ENCODE measurements at places on chromosomes 4 and X.
A peak's percentile ranks its signal among the peaks of the same experiment; 100 is the strongest.

DNA sequence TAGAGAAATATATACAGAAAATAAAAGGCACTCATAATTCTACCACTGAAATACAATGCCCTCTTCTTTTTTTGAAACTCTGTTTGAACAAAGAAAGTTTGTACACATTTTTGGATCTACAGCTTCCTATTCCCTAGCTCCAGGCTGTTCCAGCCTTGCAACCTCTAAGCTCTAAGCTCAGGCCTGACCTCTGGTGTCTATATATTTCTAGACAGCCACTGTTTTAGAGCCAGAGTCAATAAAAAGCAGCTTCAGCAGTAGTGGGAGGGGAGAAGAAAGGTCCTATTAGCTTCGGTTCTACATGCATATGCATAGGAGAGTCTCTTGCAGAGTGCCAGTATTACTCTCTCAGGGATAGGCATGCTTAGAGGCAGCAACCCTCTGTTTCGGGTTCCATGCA, 39.7 kb downstream of the CLDN2 start:
- DNase-seq = peak; percentile 44

- DNase-seq = no peak
These were observed 11.5 kb downstream of the ETNPPL start for GRCh38 chr4:108751321-108751720.

DNA sequence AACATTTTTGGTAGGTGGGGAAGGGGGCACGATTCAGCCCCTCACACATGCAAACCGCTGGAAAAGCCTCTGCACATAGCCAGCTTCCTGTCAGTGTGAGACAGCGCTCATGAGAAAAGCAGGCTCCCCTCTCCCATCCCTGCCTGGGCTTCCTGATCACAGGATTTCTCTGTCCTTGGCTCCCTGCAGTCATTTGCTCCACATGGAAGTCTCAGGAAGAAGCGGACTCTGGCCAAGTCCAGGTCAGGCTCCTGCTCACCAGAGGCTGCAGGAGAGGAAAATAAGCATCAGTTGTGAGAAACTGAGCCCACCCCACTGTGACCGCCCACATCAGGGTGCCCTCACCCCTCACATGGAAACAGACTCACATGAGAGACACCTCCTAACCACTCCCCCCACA, 664.3 kb upstream of the TENM3 start:
- DNase-seq = no peak

- DNase-seq = no peak
These were observed 33.9 kb downstream of the NELFA start for GRCh38 chr4:1974840-1975239.

DNA sequence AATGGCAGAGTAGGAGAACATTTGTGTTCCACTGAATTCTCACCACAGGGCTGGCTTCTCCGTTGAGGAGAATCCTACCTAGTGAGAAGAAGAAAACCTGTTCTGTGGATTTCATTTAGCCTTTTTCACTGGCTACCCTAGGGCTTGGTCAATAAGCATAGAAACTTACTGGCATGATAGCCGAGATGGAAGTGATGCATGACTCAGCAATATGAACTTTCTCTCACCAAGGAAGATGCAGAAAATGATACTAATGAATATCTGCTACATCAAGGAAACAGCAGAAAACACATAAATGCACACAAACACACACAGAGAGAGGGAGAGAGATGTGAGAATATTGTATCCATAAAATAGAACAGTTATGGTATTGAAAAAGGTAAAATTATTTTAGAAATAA, 216.3 kb downstream of the HHIP start:
- no peak for DNase-seq

GRCh38 chrX:106484233-106484632, 127.5 kb upstream of the RADX start:
- no peak for DNase-seq

DNA sequence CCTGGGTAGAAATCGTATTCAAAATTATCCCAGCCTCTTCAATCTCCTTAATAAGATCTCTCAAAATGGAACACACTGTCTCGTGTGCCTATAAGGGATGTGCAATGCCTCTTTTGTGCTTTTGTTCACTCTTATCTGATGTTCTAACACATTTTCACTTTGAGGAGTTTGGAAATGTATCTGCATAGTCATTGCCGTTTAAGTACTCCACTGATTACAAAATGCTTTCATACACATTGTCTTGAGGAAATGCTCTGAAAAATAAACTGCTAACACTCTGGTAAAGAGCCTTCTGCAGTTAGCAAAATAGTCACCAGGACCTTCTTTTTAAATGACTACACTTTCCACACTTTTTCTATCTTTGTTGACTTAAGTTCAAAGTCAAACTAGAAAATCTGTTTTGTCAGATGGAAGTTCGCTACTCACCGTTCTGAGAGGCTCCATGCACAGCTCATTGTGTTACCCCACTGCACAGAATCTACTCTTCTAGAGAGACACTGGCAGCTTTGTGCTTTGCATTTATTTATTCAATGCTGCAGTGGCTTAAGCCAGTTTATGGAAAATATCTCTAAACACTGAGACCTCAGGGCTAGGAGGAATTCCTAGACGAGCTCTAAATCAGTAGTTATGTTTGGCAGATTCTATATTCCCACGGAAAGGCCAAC, 159.0 kb downstream of the CHIC2 start:
- no peak for DNase-seq

DNA sequence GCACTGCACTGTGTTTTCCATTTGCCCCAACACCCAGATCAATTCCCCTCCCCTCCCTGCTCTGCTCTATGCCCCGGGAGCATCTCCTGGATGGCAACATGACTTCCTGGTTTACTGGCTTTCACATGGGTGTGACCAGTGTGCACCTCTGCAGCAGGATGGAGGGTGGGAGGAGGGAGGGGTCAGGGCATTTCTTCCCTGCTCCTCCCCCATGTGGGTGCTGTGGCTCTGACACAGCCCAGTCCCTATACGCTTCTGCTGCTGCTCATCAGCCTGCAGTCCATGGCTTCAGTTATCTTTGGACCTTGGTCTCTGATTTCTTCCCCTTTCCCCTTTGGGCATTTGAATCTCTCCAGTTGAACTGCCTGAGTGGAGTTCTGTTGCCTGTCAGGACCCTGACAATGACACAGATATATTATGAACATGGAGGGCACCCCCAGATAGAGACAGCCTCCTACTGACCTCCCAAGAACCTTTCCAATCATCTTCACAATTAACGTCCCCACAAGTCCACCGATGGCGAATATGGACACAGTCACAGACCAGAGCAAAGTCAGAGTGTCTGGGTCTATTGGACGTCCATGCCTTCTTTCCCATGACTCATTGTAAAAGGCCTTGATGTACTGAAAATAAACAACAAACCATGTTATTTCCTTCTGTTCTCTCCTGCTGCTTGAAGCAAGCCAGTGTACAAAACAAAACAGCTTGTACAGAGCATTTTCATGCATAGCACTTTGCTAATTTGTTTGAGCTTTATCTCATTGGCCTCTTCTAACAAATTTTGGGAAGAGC, 24.8 kb downstream of the SLC2A9 start:
- no peak for DNase-seq

Measured in mesendoderm (in vitro differentiated cells).